Omental fat pad (tissue), 4 donors: ENCODE measurements at places on chromosomes 7 and 10.

DNA sequence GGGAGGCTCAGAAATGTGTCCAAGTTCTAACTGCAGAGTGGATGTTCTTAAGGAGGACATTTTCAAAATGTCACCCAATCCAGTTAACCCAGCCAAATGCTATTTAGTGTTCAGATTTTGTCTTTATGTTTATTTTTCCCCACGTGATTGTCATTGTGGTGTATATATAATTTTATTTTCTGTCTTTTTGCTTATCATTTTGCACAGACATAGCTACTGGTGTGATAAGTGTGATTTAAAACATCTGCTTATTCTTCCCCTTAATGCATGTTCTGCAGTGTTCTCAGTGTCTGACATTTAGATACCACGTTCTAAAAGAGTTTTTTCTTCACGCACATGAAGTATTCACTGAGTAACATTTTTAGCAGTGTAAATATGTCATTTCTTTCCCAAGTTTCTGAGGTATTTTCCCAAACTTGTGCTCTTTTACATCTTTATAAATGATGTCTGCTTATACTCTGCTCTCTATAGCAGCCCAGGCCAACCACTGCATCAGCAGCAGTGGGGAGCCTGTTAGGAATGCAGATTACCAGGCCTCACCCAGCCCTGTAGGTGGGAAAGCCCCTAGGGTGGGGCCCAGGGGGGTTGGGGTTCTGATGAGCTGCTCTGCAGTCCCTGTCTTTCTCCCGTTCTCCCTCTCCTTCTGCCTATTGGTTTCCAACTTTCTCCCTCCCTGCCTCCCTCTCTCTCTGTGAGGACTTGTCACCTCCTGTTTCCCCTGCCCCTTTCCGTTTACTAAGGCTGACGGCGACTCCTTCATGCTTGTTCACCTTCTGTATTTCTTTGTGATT, 20.8 kb downstream of the ADCY1 start:
- no peak for DNase-seq

DNA sequence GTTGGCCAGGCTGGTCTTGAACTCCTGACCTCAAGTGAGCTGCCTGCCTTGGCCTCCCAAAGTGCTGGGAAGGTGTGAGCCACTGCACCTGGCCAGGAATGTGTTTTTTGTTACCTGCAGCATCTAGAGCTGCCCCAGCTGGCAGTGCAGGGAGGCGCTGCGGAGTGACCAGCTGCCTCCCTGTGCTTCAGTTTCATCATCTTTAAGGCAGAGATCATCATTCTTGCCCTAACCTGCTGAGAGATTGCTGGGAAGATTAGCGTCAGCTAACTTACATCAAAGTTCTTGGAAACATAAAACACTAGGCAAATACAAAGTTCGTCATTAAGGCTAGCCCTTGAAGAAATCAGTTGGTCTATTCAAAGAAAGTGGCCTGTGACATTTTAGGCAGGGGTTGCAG, 2.3 kb downstream of the ZNF282 start:
- DNase-seq = no peak

GRCh38 chr10:116073510-116073909, 199.5 kb downstream of the GFRA1 start:
- no peak for DNase-seq

- DNase-seq = no peak
Measured at GRCh38 chr10:26622891-26623290, 74.6 kb upstream of the PDSS1 start.

GRCh38 chr10:45433716-45434469, 59.9 kb downstream of the ALOX5 start:
- no peak for DNase-seq

DNA sequence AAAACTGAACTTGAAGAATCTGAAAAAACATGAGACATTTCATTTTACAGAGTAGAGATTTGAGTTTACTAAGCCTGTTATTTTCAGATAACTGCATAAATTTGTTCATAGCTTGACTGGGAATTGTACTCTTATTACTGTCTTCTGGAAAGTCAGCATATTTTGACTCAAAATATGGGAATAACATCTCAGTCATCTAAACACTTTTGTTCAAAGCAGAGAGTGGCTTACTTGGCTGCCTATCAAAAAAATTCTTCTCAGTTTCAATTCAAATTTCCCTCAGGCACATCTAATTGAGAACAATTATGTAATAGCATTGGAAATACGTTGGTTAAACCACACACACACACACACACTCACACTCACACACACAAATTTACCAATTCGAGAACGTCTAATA, 384.6 kb downstream of the ARL4A start:
- no peak for DNase-seq

- DNase-seq = no peak
Measured at GRCh38 chr10:60374836-60375235, 14.8 kb downstream of the ANK3 start.

- DNase-seq = no peak
Measured at GRCh38 chr7:126657599-126658358, 595.0 kb downstream of the GRM8 start.

DNA sequence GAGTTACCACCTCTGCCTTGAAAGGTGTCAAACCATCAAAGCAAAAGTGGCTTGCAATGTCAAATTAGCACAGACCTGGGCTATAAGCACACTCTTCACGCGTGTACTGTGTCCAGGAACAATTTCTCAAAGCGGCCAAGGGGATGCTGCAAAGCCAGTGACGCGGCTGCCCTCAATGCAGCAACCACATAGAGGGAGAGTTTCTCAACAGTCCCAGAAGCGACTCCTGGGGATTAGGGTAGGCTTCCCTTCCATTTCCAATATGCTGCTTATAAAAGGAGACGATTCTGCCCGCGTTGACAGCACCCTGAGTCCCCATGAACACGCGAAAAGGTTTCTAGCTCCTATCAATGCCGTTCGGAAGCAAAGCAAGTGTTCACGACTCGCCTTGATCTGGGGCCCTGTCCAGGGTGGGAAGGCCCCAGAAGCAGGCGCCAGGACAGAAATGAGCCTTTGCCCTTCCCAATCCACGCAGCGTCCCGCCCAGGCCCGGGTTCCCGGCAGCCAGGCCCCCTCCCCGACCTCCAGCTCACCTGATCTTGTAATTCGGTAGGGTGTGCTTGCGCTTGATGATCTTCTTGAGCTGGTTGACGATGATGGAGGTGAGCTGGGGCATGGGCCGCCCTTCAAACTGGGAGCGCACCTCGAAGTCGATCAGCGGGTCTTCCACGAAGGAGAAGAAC, 1.3 kb downstream of the PDZD8 start:
- DNase-seq = no peak

DNA sequence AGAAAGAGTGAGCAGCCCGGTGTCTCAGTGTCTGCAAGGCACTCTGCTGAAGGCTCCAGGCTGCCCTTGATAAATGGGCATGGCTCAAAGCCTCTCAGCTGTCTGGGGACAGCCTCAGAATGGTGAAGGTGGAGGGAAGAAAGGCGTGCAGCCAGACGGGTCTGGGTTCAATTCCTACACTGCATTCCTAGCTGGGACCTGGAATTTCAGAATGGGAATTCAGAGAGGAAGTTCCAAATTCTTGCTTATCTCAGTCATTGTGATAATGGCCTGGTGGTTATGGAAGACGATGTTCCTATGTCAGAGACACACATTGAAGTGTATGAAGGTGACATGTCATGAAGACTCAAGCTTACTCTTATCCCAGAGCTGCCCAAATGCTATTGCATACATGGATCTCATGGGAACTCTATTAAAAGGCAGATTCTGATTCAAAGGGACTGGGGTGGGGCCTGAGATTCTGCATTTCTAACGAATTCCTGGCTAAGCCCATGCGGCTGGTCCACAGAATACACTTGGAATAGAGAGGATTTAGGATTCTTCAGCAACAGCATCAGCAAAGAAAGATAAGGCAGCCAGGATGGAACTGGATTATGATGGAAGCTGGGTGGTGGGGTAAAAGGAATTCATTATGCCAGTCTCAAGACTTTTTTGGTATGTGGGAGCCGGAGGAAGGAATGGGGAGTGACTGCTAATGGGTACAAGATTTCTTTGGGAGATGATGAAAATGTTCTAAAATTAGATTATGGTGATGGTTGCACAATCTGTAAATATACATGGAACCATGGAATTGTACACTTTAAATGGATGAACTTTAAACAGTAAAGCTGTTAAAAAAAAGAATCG, 82.6 kb upstream of the ZMIZ1 start:
- no peak for DNase-seq

GRCh38 chr7:75596727-75597614, 104.9 kb downstream of the SPDYE5 start:
- no peak for DNase-seq

DNA sequence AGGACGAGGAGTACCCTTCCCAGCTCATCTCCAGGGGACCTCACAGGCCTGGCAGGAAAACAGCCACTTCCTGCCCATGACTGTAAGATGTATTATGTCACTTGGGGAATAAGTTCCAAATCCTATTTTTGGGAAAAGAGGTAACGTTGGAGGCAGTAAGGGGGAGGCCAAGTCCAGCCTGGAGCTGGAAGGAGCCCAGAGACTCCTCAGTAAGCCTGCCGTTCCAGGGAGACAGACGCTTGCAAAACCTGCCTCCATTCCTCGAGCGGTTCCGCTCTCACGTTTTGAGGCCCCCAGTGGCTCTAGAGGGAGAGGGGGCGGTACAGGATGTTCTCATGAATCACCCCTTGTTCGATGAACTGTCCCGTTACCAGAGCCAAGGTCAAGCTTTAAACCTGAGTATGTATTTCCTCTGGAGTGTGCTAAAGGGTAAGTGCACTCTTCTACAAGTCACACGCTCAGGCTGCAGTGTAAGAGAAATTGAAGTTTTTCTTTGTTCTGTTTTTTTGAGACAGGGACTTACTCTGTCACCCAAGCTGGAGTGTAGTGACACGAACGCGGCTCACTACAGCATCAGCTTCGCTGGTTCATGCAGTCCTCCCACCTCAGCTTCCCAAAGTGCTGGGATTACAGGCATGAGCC, 45.5 kb upstream of the CYTH3 start:
- DNase-seq = peak; percentile 25

GRCh38 chr7:26199301-26200037, 1.1 kb downstream of the HNRNPA2B1 start:
- no peak for DNase-seq

- DNase-seq = no peak
Measured at GRCh38 chr7:78873117-78873516, 580.4 kb downstream of the MAGI2 start.
